Left cardiac atrium (tissue), 4 donors: ENCODE measurements at places on chromosomes 16 and 17.

GRCh38 chr17:62650587-62650986 is 23.1 kb downstream of the MRC2 start:
- no peak for DNase-seq

GRCh38 chr17:4156750-4157381 is 13.9 kb downstream of the CYB5D2 start:
- no peak for DNase-seq

DNA sequence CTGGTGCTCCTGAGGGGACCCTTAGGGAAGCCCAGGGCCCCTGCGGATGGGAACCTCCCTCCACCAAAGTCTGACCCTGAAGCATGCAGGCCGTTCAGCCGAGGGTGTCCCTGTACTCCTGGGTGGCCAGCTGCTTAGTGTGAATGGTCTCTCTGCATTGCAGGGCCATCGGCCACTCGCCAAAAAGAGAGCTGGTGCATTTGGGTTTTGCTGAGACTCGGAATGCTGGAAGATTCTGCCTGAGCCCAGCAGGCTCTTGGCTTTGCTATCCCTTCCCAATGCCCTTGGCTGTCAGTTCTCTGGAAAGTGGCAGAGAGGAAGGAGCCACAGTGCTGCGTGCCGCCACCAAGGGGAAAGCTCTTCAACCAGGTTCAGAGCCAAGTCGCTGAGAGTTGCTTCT is 2.8 kb downstream of the MEOX1 start:
- DNase-seq = no peak

- DNase-seq = peak; percentile 61
Observed at GRCh38 chr17:72338847-72339790, 218.3 kb downstream of the SOX9 start.

DNA sequence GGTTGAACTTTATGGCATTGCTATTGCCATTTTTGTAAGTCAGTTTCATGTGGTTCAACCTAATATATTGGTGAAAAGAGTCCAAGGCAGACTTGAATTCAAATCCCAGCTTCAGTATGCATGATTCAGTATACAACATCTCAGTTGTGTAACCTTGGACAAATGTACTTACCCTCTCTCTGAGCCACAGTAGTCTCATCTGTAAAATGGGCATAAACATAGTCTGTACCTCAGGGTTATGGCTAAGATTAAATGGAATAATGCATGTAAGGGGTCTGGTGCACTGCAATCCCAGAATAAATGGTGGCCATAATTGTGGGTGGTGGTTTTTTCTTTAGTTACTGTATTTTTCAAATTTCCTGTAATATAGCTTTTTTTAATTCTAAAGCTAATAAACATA is 4.7 kb upstream of the ADAP2 start:
- DNase-seq = no peak

GRCh38 chr17:1109606-1110540 is 69.9 kb downstream of the ABR start:
- DNase-seq = peak; percentile 59

DNA sequence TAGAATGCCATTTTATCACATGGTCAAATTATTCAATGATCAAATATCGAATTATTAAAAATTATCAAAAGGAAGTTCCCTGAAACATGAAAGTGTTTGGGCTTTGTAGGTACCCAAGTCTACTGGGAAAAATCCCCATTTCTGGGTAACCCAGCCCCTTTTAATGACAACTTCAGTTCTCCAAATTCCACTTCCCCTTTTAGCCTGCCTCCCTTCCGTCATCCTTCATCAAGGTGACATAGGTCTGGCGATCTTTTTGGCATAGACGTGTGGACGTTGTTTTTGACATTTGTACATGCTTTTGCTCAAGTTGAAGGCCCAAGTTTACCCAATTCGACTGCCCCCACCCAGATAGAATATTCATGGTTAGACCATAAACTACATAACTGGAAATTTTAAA is 660.9 kb downstream of the MAF start:
- DNase-seq = no peak

GRCh38 chr17:81867991-81868673 is 3.0 kb downstream of the ARHGDIA start:
- no peak for DNase-seq

DNA sequence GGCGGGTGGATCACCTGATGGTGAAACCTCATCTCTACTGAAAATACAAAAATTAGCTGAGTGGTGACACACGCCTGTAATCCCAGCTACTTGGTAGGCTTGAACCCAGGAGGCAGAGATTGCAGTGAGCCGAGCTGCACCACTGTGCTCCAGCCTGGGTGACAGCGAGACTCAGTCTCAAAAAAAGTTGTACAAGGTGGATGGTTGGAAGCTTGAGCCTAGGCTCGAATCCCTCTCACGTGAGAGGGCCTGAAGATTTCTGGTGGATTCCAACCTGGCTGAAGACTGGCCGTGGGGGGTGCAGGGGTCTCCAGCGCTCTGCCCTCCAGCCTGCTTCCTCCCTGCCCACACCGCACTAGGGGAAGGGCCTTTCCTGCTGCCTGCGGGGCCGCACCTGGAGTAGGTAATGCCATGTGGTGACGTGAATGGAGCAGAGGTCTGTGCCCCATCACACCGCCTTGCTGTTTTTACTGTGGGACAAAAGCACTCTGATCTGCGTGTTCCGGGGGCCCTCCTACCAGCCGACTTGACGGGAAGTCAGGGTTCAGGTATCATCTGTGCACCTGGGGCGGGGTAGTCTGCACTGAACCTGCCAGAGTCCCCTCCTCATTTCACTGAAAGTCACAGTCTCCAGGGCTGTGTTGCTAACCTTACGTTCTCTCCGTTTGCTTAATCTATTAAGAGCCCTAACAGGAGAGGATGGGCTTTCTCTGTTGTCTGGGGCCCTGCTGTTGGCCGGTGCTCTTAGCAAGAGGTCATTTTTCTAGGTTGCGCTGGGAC is 4.2 kb downstream of the RPL13 start:
- DNase-seq = no peak

DNA sequence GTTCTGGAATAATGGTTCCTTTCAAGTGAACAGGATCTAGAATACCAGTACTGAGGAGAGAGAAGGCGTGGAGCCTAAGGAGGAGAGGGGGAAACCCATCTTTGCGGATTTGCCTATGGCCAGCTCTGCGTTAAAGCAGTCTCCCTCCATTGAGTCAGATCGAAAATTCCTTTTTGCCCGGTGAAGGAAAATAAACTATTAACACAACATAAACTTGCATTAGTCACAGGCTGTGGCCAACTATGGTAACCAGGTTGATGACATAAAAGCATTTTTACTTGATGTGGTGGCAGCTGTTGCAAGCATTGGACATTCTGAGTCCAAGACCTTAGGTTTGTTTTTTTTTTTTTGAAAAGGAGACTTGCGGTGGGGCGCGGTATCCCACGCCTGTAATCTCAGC is 8.9 kb downstream of the LDAF1 start:
- DNase-seq = no peak

DNA sequence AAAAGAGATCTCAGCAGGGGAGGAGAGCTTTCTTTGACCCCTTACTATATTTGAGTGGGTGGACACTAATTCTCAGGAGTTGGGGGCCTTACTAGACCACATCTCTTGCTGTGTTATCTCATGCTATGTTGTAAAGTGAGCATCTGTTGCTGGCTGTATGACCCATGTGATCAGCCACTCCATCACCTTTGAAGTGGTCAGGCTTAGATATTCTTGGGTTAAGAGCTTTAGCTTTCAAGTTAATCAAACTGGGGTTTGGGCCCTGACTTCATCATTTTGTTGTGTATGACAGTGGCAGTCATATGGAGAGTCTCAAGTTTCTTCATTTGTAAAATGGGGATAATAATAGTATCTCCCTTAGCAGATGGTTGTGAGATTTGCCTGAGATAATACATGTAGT is 201.1 kb downstream of the FTO start:
- no peak for DNase-seq

DNA sequence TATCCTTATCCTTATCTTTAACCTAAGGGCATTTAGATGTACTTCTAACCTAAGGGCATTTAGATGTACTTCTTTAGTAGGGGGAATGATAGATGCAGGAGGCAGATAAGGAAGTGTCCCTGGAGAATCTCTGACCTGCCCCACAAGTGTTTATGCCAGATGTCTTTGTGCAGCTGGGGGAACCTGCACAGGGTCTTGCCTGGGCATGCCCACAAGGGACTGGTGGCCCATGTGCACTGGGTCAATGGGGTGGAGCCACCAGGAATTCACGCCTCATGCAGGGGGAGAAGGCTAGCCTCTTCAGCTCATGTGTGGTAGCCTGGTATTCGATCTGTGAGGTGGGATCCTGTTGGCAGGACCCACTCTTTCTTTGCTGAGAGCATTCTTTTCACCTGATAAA is 38.0 kb downstream of the CA10 start:
- no peak for DNase-seq

DNA sequence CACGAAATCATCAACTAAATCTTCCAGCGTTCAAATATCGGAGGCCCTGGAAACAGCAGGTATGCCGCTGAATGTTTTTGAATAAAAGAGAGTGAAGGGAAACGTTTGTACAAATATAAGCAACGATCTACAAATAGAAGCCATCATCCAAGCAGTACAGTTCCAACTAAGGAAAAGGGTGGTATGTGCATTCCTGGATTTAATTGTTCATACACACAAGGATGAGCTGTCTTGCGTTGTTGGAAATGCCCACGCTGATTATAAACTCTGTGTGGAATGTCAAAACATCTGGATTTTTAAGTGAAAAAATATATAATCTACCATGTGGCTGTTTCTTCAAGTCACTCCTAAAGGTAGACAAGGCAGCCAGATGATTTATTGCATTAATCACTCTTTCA is 191.8 kb upstream of the HSBP1 start:
- DNase-seq = no peak

- DNase-seq = peak; percentile 8
Observed at GRCh38 chr17:79617304-79617703, 6.5 kb upstream of the RBFOX3 start.

DNA sequence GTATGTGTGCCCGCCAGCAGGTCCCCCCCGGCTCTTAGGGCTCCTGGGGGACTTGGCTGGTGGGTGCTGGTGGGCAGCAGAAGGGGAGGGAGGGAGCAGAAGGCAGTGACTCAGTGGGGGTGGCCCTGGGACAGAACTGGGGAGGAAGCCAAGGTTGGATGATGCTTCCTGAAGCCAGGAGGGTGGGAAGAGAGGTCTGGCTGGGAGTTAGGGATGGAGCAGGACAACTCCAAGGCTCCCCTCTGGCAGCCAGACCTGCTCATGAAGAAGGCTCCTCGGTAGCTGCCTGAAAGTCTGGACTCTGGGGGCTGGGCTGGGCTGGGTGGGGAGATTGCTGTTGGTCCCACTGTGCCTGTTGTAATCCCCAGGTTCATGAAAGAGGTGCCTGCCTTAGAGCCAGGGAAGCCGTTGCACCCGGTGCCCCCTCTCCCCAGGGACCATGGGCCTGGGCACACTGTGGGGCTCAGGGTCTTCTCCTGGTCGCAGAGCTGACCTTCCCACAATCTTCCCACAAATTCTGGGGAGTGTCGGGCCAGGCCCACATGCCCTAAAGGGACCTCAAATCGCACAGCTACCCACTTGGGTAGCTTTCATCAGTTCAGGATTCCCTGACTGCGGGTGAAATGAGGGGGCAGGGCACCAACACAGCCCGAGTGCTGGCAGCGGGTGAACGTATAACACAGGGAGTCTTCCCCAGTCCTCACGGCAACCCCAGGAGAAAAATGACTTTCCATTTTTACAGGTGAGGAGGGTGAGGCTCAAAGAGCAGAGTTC is 1.1 kb upstream of the PLEKHG4 start:
- no peak for DNase-seq

- DNase-seq = peak; percentile 50
Observed at GRCh38 chr17:40021451-40021971, 6.3 kb downstream of the CSF3 start.

DNA sequence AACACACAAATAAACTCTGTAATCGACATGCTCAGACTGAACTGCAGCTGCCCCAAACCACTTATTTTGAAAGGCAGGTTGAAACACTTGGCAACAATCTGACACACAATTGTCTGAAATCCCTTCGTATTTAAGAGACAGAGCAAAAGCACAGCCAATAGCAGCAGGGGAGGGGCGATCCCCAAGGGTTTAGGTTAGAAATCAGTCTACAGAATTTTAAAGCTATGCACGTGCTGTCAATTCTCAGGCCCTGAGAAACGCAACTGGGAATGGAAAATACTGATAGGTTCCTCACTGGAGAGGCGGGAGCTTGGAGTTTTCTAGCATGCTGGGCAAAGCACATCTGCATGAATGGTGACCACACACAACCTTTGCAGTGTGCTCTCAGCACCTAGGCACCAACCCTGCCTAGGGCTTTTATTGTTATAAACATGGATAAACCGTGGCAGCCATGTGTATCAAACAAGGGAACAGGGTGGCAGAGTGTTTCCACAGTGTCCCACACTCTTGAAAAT is 168.0 kb downstream of the AATF start:
- no peak for DNase-seq

DNA sequence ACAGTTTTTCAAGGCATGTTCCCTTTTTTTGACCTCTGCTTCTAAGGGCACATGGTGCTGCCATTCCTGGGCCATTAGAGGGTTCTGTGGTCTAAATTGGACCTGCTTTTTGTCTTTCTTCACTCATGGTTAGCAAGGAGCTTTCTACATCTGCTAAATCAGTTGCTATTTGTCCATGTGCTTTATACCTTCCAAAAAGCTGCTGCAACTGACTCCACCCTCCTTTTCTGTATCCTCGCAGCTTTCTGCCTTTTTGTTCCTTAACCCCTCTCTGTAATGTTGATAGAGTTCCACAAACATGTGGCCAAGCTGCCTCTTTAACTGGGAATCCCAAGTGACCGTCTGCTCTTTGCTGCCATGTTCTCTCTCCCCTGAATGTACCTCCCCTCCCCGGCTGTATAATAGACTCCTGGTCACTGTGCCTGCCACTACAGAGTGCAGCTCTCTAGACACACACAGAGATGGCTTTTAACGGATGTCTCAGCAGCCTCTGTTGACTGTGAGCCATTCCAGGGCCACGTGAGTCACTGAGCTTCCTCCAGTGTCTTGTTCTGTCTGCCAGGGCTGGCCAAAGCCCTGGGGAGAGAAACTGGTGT is 57.4 kb upstream of the TEKT3 start:
- peak; percentile 49 for DNase-seq

GRCh38 chr16:81601008-81601428 is 156.4 kb downstream of the CMIP start:
- DNase-seq = no peak

DNA sequence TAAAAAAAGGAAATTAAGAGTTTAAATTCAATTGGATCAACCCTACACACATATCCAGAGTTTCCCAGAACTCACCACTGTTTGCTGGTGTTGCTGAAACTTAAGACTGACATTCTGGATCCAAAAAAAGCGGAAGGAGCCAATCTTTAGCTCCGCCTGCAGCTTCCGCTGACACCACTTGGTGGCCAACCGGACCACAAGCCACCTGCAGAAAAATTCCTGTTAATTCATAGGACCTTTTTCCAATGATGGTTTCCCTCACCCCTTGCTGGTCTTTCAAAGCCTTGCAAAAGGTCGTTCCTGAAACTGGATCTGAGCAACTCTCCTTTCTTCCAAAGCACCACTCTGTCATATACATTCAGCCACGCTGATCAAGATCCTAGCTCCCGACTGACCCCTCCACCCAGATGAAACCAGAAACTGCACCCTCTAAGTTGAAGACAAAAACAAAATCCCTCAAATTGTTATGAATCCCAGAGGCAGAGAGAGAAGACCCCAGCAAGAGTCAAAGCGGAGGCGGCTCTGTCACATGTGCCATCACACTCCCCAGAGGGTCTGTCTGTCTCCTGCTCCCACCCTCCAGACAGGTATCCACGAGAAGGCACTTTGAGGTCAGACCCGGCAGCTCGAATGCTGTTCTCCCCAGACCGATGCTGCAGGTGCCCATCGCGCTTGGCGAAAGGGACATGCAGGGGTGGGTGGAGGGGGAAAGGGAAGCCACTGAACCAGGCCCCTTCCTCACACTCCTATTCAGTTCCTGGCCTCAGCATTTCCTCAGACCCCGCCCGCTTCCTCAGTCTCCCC is 773 bp downstream of the BLTP2 start:
- DNase-seq = peak; percentile 55

GRCh38 chr16:81275795-81276194 is 37.3 kb downstream of the BCO1 start:
- no peak for DNase-seq
